GM12892 (cell line): ENCODE measurements at places on chromosomes 4 and X.

- DNase-seq, result no peak
Observed at GRCh38 chr4:123470640-123471039, 74.0 kb downstream of the SPRY1 start.

DNA sequence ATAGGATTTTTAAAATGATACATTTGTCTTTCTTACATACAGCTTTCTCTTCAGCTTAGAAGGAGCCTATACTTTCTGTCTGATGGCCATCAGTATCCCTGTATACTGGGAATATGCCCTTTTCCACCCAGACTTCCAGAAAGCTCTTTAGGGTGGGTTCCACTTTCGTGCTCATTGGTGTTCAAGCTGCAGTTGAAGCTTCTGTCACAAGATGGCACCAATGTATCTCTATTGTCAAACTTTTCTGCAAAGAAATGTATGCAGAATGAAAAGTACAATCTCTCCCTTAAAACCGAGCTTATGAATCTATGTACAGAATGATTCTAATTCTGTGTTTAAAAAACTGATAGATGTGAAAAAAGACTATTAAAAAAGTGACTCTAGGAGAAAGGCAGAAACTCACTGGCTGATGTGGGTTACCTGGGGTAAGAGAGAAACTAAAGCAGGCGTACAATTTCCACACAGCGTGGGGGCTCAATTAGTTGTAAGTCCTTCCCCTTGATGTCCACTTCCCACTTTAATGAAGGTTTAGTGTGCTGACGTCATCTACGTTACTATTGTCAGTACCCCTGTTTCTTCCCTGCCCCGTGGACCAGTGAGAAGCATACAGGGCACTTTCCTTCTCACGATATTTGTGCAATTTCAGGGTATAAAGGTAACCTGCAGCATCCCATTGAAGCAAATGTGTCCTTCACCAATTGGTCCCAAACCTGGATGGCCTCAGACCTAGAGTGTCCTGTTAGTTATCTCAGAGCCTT lies 57.3 kb upstream of the TCEAL2 start:
- DNase-seq, result no peak

DNA sequence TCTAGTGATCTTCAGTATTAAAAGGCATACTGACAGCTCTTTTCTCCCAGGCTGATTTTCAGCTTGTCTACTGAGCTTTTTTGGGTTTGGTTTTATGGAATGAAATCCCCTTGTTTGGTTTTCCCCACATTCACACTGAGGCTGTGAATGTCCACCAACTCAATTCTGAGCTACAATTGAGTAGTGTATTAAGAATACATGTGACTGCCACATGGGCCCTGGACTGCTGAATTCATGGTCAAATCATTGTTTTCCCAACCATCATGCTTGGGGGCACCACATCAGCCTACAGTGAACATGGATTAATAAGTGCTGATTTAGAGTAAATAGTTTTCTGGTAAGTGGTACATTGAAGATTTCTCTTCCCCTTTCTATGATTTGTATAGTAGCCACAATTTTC lies 32.4 kb downstream of the RTL9 start:
- DNase-seq, result no peak

- no peak for DNase-seq
Observed at GRCh38 chr4:83266689-83267088, 17.9 kb downstream of the COQ2 start.

DNA sequence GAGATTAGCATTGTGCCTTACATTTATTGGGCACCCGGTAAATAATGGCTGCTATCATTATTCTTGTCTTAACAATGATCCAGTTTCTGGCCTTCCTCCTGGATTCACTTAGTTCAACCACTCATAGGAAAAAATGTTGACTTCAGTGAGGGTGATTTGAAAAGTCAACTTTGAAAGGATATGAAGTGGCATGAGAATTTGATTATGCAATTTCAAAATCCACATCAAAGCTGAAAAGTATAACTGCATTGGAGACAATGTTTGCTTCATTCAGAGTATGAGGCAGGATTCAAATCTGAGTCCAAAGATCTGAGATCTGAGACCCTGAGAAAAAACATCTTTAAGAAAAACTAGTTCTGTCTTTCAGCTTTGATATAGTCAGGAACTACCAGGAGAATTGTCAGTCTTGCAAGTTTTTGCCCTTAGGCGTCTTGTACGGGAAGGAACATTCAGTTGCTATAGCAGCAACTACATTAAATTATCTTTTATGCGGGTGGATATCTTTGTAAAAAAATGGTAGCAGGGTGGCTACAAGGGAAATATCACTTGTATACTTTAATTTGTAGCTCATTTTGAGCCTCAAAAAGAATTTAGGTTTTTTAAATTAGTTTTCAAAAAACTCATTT lies 587.5 kb upstream of the LCORL start:
- no peak for DNase-seq

GRCh38 chr4:104726002-104726401 lies 231.3 kb upstream of the CXXC4 start:
- no peak for DNase-seq

- DNase-seq, result no peak
Observed at GRCh38 chrX:115972717-115973116, 197.8 kb upstream of the AGTR2 start.

GRCh38 chr4:21327976-21328700 lies 620.4 kb downstream of the KCNIP4 start:
- DNase-seq, result no peak

DNA sequence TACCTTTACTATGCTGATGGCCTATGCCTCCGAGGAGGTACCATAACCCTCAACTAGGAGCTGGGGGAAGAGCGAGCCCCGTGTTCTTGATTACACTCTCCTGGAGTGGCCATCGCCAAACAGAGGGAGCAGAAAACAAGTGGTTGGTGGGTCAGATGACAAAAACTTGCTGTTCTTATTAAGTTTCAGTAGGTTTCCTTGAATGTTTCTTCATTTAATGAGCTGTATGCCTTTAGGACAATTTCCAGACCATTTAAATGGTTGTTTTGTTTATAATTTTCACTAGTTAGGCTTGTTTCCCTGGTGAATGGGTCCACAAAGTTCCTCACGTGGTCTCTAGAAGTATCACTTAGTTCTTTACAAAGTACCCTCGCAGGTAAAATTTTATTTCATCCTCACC lies 4.7 kb downstream of the PYURF start:
- DNase-seq, result no peak

GRCh38 chr4:7815562-7815961 lies 124.1 kb downstream of the AFAP1 start:
- no peak for DNase-seq

- DNase-seq, result no peak
Observed at GRCh38 chr4:108890484-108890881, 127.6 kb upstream of the ETNPPL start.

DNA sequence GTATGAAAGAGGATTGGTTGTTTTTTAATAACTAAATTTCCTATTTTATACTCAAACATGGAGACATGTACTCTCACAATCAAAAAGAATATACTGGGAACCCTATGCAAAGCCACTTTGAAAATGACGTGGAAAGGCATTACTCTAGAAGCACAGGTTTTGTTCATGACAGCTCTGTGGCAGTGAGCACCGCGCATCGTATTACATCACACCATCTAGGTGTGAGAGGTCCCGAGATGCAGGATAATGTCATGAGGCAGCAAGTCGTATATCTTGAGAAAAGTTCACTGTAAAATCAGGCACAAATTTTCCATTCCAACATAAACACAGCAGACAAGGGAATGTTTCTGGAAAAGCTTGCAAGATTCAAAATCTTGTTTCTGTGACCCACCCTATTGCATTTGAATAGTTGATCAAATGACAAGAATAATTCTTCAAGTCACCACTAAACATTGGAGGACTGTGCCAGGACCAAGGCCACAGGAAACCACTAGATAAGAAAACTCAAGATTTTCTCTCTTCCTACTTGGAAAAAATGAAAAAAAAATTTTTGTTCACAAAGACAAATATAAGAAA lies 127.6 kb downstream of the LDB2 start:
- no peak for DNase-seq

- no peak for DNase-seq
Observed at GRCh38 chrX:7283741-7284140, 135.8 kb upstream of the PUDP start.

DNA sequence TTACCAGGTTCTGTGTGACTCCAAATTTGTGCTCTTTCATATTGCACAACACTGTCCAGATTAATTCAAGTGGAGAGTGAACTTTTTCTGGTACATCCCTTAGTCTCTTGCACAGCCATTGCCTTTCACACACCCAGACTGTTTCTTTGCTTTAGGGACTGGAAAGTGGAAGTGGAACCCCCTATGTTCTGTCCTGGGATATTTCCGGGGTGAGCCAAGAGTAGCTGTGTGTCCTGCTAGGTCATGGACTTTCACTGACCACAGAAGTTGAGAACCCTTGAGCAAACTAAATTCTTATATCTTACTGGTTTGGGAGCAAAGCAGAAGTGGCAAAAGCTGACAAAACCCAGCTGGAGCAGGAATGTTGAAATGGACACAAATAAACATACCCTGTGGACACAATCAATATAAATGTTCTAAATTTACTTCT lies 10.3 kb upstream of the VSIG4 start:
- DNase-seq, result no peak

- DNase-seq, result no peak
Observed at GRCh38 chrX:150196285-150196684, 166.8 kb upstream of the MAMLD1 start.

- DNase-seq, result no peak
Observed at GRCh38 chrX:135194684-135195083, 23.5 kb upstream of the CT55 start.

DNA sequence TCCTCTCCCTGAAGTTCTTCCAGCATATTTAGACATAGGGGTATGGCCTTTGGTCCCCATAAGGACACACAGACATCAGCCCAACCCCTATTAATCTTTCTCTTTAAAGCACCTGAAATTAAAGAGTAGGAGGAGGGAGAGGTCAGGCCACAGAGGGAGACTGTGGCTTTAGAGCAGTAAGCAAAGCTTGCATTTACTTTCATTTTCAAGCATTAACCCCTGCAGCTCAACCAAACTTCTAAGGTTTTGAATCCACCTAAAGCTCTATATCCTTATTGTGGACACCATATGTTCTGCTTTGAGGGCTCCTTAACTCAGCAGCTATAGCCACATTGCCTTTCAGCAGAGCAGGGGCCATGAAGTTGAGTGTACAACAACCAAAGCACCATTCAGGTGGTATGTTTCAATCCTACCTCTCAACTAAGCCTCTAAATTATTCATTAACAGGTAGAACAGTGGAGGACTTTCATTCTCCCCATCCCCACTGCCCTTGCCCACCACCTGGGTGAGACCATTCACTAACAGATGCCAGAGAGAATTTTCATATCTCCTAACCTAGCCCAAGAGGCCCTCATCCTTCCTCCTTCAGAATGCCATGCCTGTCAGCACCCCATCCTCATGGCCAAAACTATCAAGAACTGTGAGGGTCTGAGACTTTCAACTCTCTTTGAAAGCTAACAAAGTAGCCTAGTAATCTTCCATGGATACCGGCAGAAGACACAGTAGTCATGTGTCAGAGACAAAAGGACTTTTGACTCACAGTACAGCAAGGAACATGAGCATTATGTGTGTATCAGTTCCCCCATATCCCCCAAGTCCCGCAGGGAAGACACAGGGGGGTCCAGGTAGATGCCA lies 20.8 kb downstream of the LIN54 start:
- DNase-seq, result peak; percentile 30

DNA sequence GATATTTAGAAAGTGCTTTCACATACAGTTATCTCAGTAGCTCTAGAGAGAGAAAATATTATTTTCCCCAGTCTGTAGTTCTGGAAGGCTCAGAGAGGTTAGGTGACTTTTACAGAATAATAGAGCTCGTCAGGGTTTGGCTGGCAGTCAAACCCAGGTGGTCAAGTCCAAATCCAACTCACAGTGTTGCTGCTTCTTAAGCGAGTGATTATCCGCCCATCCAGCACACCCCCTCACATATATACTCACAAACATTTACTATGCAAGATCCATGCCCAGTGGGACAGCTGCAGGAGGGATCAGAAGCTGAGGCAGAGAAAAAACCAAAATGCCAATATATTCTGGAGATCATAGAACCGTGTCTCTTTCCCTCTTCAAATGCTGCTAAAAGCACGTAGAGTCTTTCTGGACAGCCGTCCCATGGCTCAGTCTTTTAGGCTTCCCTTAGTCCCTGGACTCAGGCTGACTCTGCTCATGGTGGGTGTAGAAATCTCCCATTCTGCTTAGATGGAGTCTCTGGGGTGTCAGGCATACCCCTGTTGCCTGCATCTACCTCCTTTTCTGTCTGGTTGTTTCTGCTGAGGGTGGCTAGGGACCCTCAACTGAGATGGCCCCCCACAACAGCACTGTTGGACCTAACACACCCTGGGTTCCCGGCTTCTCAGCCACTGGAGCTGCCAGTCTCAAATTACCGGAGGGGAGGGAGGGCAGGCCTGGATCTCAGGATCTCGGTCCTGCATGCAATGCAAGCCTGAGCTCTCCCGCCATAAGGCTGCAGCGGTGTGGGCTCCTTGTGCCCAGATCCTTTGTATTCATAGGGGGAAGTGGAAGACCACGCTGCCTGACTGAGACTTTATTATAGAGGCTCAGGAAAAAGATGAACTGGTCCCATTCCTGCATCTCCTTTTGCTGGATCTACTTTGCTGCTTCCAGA lies at the start of gene CHRNA9:
CHRNA9 (plus strand) TSS at position 743 of the 934 bp plus-strand sequence; CDS start at position 878, 135 bp downstream.
- DNase-seq, result no peak
